ENCODE measurements at places on chromosomes 6 and 20.

DNA sequence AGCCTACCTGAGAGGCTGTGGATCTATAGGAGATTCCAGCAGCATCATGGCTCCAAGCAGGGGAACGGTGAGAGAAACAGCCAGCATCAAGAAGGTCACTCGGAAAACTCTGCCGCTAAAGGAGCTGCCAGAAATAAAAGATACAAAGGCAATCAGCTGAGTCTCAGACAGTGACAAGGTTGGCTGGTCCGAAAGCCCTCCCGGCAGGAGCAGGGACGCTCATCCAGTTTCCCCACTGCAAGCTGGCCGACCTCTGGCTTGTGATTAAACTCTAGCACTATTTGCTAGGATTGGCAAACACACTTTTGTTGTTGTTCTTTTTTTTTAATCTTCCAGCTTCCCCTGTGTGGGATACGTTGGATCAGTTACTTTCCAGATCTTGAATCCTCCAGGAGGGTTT lies 8.7 kb downstream of the APMAP start:
- DNase-seq: no peak

- no peak for DNase-seq
Observed at GRCh38 chr6:125020385-125020784, 58.1 kb downstream of the RNF217 start.

DNA sequence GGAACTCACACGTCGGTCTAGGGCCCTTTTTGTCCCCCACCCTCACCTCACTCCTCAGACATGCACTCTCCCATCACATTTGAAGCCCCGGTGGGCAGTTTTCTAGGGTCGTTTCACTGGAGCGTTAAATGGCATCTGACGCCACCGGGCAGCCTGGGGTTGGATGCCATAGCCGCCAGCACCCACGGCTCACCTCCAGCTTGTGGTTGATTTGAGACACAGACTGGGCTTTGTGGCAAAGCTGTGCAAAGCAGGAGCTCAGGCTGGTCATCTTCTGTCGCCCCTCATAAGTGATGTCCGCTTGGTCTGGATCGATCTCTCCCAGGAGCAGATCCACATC lies 530 bp downstream of the GOPC start:
- no peak for DNase-seq

GRCh38 chr6:119352001-119352400 lies 2.4 kb upstream of the MAN1A1 start:
- no peak for DNase-seq

DNA sequence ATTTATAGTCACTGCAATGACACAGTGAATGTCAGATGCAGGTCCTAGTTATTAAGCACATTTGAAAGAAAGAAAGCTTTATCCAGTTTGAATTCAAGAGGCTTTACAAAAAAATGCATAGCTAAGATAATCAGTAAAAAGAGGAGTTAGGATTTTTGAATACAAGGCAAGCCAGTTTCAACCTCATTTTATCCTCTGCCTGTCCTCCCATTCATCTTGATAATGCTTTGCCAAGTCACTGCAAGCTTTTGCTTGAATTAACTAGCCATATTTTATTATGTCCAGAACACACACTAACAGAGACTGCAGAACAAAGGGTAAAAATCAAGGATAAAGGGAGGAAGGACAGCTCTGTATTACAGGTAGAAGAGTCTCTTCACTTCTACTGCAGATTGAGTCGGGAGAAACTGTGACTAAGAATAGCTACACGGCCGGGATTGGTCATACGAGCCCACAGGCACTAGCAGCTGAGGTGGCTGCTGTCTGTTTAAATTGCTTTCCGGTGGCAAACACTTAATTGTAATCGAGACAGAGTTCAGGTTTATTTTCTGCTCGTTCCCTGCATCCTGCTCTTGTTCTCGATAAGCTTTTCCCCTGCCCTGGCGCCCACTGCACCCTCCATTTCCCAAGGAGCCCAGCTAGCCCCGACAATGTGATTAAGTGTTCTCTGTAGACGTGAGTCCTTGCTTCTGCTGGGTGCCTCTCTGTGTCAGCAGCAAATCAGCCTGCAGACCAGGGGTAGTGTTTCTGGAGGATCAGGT lies 30.5 kb upstream of the AKAP12 start:
- no peak for DNase-seq

GRCh38 chr6:69280858-69281257 lies 516.0 kb downstream of the LMBRD1 start:
- no peak for DNase-seq
